ENCODE measurements at places on chromosomes 1 and 21. TPM values are rescaled to one million over a fixed set of nuclear protein-coding genes. Genes with fewer than 3 reads are reported as not detected.

RPTN gene
- total RNA-seq = not detected

DNA sequence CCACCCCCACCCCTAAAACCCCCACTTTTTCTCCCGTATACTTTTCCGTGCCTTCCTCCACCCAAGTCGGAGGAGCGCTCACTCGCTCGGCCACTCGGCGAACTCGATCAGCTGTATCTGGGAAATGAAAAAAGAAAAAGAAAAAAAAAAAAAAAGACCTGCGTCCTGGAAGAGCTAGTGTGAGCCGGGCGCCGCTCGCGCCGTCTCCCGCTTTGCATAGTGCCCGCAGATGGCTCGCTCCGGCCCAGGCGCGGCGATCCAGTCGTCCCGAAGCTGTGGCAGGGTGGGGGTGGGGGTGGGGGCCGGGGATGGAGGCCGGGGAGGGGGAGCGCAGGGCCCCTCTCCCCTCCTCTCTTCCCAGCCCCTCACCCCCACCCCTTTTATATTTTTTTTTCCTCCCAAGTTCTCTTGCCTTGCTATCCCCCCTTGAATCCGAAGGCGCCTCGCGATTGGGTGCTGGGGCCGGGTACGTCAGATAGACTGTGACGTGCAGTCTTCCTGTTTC, 299 bp upstream of the PROX1 start:
- peak; percentile 60 for DNase-seq

GRCh38 chr1:151051356-151052009, 3.9 kb downstream of the C1orf56 start:
- no peak for DNase-seq

- DNase-seq = no peak
Observed at GRCh38 chr1:85420199-85420598, 44.8 kb downstream of the DDAH1 start.

- no peak for DNase-seq
Observed at GRCh38 chr1:63802109-63802508, 28.3 kb downstream of the ROR1 start.

DNA sequence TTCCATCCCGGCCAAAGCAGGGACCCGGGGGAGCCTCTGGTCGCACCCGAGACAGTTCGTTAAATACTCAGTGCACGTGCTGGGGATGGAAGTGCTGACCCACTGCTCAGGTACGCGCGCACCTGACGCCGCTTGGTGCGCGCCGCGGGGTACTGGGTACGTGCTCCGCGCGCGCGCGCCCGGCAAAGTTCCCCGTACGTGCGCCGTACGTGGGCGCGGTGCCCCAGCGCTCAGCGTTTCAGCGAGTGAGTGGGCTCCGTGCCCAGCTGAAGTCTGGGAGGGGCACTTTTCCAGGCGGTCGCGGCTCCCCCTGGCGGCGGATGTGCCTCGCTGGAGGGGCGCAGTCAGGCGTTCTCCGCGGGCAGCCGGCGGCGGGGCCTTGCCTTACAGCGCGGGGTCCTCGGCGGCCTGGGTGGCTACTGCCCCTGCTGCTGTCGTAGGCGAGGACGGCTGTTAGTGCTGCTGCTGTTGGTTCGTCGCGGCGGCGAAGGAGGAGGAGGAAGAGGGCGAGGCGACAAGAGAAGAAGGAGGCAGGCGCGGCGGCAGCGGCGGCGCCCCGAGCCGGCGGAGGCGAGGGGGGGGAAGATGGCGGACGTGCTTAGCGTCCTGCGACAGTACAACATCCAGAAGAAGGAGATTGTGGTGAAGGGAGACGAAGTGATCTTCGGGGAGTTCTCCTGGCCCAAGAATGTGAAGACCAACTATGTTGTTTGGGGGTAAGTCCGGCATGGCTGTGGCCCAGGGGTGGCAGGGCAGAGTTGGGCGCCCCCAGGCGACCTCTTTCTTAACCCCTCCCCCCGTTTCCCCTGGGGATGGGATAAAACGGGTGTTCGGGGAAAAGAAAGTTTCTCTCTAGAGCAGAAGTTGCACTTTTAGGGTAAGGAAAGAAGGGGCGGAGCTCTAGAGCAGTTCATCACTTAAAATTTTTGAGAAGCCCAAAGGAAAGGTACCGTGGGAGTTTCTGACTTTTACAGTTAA, at the start of gene CDC73:
CDC73 (plus strand) TSS at position 416 of the 978 bp plus-strand sequence; CDS start at position 586, 170 bp downstream.
- DNase-seq = peak; percentile 99

GRCh38 chr21:37970548-37970947, 54.3 kb upstream of the KCNJ6 start:
- no peak for DNase-seq

GRCh38 chr21:34536820-34537219, 24.8 kb upstream of the KCNE1 start:
- DNase-seq = no peak

GRCh38 chr1:7455796-7456721, 315.0 kb upstream of the VAMP3 start:
- no peak for DNase-seq

DNA sequence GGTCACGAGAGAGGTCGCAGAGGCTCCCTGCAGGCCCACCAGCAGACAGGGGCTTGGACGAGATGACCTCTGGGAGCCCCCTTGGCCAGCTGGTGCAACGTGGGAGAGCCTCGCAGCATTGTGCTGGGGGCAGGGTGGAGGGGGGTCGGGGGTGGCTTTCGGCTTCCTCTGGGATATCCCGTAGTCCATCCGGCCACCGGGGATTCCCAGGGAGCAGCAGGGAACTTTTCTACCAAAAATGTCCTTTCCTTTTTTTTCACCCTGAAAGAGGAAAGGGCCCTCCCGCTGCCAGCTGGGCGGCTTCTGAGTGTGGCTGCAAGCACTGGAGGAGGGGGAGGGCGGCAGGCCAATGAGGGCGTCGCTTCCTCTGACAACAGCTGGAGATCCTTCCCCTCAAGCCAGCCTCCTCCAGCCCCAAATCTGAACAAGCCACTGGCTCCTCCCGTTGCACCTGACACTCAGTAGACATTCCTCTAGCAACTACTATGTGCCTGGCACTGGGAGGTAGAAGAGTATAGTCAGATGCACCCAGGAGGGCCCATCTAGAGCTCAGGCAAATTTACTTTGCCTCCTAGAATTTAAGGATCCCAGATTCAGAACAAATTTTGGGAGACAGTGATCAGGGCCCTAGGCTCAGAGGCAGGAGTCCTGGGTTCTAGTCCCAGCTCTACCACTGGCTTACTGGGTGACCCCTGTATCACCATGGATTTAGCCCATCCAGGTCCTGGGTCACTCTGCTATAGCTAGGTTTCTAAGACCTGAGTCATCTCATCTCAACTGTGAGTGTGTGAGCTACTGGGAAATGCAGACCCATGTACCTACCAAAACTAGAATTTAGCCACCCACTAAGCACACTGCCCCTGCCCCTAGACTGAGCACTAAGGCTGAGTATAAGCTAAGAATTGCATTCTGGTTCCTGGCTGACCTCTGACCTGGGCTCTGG, 2.7 kb downstream of the MOB3C start:
- peak; percentile 83 for DNase-seq

ADAMTS5 gene
- not detected for total RNA-seq

- DNase-seq = no peak
Observed at GRCh38 chr1:87763483-87763882, 434.8 kb downstream of the LMO4 start.
